ENCODE measurements at places on chromosomes 5 and 9.
A peak's percentile ranks its signal among the peaks of the same experiment; 100 is the strongest.

DNA sequence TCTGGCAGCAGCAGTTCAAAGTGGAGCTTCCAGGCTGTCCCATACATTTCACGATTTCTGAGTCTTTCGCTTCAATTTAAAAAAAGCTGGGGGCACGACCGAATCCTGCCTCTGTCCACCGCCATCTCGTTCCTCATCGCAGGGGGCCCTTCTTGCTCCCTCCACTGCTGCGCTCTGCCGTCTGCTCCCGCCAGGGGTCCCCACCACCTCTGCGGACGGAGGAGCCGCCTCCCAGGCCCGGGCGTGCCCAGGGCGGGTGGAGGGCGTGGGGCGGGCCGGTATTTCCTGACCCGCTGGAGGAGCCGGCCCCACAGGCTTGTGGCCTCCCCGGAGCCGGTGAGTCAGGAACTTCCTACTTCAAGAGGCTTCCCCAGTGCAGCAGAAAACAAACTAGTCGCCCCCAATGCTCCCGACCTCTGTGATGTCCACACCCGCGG, 50.4 kb downstream of the USP20 start:
- peak; percentile 90 for DNase-seq

GRCh38 chr9:75186767-75187380, 98.6 kb downstream of the OSTF1 start:
- DNase-seq: no peak

DNA sequence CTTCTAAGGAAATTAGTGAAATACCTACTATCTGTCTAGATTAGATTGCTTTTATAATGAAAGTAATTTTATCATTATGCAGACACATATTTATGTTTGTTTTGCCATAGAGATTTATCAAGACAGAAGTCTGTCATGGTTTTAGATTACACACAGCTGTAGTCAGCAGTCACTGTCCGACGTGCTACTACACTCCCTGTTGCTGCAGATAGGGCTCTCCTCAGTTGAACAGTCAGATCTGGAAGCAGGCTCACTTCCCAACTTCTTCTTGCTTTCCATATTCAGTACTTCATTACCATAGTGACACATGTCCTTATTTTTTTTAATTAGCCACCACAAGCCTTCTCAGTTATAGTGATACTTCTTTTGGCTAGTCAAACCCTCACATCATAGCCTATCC, 329.9 kb upstream of the ITGA1 start:
- no peak for DNase-seq

DNA sequence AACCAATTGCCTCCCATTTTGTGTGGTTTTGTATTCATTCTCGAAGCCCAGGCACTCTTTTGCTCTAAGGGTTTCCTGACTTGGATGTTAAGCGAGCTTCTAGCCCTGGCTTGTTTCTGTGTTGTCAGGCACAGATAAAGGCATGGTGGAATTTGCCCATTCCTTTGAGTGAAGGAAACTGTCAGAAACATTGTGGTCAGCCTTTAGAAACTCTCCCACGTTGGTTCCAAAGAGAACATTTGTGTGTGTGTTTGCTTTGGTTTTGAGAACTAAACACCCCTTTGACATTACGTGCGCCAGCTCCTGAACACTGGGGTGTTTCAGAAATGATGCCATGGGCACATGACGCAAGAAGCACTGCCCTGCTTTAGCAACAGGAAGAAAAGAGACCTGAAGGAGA, 320.9 kb downstream of the NTRK2 start:
- no peak for DNase-seq

GRCh38 chr5:150600616-150601490, 39.6 kb upstream of the SYNPO start:
- DNase-seq: no peak

DNA sequence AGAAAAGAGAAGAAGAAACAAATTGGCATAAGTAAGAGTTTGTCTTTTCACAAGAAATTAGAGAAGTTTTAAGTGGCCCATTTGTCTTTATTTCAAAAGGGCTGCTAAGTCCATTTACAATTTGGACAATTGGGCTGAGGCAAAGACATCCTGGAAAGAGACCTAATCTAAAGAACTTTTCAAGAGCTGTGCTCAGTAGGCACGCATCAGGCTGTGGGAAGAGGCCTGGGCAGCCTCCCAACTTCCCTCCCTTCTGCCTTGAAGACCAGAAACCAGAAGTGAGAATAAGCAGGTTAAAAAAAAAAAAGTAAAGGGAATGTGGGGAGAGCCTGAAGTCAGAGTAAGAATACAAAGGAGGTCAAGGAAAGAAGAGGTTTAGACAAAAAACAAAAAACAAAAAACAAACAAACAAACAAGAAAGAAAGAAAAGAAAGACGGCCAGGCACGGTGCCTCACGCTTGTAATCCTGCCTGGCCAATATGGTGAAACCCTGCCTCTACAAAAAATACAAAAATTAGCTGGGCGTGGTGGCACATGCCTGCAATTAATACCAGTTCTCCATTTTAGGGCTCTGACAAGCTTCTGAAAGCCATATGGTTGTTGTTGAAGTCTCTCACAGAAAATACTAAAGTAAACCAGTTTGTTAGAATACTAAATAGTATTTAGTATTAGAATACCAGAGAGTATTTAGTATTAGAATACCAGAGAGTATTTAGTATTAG, 48.0 kb upstream of the CEP78 start:
- no peak for DNase-seq

DNA sequence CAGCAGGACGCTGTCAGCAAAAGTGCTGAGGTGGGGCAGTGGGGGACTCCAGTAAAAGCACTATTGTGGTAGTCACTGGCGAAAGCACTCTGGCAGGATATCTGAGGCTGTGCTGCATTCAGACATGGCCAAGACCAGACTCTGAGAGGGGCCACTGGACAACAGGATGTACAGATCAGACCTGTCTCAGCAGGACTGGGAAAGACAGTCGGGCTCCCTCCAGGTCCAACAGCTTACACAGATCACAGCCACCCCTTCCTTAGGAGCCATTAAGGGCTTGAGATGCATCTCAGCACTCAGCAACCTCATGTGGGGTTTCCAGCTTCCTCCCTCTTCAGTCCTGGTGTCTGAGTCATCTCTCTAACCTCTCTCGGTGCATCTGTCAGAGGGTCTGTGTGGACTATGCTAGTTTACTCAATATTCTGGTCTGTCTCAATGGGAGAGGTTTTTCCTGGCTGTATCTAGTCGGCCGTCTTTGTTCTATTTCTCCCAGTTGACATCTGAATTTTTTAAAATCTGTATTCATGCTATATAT, 154.5 kb downstream of the CWC27 start:
- no peak for DNase-seq

DNA sequence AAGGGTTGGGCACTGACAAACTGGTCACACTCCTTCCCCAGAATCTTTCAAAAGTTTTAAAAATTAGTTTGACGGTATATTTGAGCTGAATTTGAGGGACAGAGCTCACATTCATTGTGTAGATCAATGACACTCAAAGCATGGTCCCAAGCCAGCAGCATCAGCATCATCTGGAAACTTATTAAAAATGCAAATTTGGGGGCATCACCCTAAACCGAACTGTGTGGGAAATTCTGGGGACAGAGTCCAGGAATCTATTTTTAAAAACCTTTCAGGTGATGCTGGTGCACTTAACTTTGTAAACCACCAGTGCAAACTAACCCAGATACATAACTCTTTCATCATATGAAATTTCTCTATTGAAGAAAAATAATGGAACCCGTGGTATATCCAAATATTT, 58.1 kb upstream of the MTAP start:
- no peak for DNase-seq

DNA sequence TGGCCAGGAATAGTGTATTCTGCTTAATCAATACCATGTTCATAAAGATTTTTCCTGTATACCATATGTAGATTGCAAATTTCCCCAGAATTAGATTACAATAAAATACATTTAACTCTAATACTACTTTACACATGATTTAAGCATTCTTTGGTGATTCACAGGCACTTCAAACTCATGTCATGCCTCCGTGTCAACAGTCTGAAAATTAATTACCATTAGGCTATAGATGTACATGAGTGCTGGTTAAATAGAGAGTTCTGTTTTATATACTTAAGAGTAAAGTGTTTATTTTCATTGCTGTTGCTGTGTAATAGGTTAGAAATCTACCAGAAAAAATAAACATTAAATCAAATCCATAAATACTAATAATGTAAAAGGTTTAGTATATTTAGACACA, 159.8 kb downstream of the ZSWIM6 start:
- no peak for DNase-seq

- no peak for DNase-seq
Observed at GRCh38 chr9:4822057-4822456, 29.3 kb downstream of the RCL1 start.

DNA sequence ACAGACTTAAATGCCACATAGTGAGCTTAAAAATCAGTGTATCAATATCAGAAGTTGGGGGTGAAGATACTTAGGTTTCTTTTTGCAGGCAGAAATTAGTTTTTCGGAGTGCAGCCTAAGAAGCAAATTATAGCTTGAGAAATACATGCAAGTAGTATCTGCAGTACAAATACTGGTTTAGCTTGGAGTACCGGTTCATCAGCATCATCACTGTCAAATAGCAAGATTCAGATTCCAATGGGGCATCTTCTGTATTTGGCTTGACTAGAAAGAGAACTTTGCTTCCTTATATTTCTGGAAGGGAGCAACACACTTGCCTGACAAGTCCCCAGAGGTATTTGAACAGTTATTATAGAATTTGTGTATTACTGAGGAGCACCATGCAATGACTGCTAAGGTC, 19.8 kb downstream of the SLC31A1 start:
- no peak for DNase-seq

DNA sequence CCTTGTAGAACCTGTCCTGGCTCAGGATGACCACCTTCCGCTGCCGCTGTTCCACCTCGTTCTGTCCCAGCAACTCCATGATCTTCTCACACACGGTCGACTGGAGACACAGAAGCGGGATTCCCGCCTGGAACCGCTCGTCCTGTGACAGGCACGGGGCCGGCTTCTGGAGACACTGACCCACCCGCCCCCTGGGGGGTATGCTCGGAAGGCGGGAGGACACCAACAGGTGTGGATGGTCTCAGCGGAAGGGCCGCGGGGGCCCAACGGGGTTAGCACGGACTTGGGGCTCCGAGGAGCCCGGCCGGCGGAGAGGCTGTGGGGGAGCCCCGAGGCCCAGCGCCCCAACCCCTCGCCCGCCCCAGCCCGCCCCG, 530 bp downstream of the UCK1 start:
- DNase-seq: no peak

GRCh38 chr5:106956886-106957285, 713.9 kb downstream of the EFNA5 start:
- DNase-seq: no peak

GRCh38 chr9:17191082-17191481, 56.2 kb downstream of the CNTLN start:
- no peak for DNase-seq

DNA sequence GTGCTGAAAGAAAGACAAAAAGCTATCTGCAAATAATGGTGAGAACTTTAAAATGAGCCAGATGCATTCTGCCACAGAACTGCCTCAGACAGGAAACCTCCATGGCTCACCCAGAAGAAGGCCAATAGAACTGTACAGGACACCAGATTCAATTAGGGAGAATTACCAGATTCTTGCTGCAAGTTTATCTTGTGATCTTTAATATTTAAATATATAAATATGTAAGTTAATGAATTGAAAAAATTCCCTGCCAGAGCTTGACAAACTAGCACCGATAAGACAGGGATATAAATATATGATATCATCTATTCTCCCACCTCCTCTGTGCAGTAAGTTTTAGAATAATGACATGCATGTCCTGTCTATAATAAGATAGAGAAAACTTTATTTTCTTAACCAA, 252.8 kb downstream of the PLK2 start:
- no peak for DNase-seq

DNA sequence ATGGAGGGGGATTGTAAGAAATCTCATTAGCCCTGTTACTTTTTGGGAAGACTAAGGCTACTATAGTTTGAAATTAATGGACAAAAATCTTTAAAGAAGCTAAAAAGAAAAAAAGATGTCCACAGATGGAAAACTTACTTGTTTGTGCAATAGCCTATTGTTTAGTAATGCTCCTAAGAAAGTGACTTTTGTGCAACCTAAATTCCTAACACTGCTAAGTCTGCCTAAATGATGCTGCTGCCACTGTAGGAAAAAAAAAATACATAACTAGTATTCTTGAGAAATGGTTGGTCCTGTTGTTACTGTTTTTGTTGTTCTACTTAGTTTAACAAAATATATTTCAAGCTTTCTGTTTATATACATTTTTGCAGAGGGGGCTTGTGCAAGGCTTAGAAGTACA, 108.2 kb upstream of the NR3C1 start:
- no peak for DNase-seq

DNA sequence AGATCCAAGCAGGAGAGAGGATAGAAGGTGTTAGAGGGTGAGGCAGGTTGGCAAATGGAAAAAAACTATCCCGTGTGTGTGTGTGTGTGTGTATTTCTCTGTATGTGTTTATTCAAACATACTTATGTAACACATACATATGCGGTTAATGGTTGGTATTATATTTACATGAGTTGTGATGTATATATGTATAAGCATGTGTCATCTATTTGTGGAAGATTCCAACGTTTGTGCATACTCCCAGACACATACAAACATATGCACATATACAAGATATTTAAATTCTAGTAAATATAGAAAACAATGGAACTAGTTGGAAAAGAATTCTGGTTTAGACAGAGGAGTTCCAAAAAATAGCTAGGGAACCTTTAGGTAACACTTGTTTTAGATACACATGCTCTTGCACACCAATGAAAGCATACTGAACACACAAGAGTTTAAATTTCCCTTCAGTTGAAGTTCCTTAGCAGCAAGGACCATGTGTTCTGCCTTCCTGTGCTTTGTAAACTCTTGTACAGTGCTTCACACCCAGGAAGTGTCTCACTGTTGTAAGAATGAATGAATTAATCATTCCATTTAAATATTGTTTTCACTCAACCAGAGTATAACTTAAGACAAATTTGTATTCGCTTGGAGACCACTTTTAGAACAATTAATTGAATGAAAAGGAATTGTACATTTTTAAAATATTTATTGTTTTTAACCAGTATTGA, 257.8 kb downstream of the FER start:
- DNase-seq: no peak

- DNase-seq: no peak
Observed at GRCh38 chr5:66561256-66561990, 34.8 kb upstream of the MAST4 start.

DNA sequence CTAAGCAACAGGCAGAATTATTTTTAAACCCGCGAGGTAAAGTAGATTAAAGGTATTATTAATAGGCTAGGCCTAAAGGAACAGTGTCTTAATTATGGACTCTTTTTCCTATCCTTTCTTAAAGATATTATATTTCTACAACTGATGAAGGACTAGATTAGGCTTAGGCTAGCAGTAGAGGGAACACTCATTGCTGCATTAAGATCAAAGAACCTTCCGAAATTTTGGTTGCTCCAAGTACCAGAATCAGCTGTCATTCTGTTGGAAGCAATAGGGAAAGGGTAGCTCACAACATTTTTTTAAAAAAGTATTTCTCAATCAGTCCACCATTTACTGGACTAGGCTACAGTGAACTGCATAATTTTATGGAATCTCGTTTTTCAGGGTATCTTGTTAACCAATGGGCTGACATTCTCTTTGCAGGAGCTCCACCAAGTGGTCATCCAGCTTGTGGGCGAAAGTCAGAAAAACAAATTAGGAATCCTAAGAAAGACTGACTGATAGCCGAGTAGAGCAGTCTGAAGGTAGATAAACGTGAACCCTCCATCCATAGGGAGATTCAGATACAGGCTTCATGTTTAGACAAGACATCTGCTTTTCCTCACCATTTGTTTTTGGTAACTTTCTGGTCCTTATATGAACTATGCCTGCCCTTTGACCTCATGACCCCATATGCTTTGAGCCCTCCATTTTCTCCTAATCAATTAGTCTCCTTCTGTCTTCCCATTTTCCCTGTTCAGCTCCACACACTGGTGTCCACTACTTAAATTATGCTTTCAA, 103.6 kb upstream of the CHD1 start:
- DNase-seq: peak; percentile 15

GRCh38 chr5:54295651-54296276, 14.6 kb downstream of the ARL15 start:
- DNase-seq: no peak
